Right atrium auricular region (tissue), 2 donors: ENCODE measurements at places on chromosomes 16 and 17. TPM values are rescaled to one million over a fixed set of nuclear protein-coding genes. Genes with fewer than 3 reads are reported as not detected.

DNA sequence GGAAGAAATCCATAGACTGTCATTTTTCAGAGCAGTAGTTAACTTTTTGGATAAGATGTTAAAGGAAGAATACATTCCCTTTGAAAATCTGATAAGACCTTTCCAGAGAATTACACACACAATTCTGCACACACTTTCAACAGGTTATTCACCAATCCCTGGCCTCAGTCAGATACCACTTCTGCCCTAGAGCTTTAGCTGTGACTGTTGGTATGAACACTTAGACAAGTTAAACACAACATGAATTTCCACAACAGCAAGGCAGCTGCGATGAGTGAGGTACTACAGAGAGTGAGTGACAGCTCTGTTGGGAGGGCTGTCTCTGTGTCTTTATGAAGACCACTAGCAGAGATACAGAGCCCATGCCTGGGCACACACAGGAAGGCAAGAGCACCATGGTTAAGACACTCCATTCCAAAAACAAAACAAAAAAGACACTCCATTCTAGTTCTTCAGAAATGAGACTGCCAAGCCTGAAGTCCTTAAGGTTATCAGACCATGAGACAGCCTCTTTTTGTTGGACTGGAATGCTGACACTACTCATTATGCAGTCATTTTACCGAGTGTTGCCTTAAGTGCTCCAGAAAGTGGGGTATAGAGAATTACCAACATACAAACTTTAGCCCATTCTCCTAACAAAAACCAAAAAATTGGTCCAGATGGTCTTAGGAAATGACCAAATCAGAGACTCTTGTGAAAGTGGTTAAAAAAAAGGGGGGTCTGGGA lies 42.4 kb downstream of the TOM1L2 start:
- DNase-seq: no peak

DNA sequence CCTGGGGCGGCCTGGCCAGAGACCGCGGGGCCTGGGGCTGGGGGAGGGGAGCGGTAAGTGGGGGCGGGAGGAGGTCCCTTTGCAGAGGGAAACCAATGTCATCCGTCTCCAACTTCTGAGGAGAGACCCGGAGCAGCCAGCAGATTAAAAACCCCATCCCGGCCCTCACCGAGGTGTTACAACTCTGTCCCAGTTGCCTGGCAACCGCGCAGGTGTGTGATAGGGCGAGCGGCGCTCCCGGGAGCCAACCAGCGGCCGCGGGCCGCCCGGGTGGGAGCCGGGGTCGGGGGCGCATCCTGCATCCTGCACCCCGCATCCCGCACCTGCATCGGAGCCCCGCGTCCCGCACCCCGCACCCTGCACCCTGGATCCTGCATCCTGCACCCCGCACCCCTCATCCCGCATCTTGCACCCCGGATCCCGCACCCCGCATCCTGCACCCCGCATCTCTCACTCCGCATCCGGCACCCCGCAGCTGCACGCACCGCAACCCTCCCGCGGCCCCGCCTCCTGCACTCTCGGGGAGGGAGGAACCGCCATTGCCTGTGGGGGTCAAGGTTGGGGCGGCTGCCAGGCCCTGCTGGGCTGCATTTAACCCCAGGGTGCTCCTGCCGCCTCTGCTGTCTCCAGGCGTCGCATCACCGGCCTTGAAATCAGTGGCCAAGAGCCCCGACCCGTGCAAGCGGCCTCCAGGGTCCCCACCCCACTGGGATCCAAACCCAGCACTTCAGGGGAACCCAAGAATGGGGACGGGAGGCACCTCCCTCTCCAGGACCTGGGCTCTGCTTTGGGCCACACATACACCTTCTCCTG lies 47.3 kb downstream of the RTN4RL1 start:
- DNase-seq: no peak

Gene CRHR1
- total RNA-seq: not detected

DNA sequence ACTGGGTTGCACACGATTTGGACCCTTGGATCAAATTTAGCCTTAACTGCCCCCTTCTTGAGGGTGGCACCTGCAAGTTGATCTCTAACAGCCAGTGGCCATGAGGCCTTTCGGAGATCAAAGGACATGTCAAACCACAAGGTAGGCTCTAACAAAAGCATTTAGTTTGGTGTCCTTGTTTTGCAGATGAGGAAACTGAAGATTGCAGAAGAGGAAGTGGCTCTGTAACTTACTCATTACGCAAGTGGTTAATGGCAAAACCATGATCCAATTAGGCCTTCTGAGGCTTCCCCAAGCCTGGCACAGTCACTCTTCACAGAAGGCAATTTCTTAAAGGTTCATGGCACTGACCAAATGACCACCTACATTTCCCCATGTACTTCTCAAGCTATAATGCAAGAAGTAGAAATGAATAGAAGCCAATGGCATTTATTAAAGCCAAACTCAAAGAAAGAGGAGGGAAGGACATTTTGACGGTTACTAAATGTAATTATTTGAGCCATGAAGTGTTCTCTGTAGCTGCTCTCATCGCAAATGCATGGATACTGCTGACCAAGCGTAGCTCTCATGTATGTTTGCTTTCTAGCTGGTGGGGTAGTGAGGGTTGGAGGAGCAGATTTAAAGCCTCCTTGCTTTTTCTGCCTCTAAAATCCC lies 32.8 kb upstream of the ABCC12 start:
- DNase-seq: no peak

- DNase-seq: no peak
Measured at GRCh38 chr17:66988069-66988798, 23.7 kb downstream of the CACNG4 start.

DNA sequence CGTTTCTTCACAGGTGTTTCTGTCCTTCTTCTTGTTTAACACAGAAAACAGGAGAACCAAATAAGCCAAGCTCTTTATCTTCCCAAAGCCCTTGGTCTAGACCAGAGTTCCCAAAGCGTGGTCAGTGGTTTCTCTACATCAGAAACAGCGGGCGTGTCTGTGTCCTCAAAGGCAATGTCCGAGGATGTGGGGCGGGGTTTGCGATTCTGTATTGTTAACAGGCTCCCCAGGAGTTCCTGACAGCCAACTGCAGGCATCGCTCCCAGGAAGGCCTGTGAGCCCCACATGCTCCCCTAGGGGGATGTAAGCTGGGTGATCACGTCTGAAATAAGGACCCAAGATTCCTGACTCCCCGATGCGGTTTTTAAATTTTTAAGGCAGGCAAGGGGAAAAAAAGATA lies 28.4 kb upstream of the SLC25A19 start:
- no peak for DNase-seq

GRCh38 chr16:49250689-49251088 lies 30.9 kb downstream of the CBLN1 start:
- no peak for DNase-seq

DNA sequence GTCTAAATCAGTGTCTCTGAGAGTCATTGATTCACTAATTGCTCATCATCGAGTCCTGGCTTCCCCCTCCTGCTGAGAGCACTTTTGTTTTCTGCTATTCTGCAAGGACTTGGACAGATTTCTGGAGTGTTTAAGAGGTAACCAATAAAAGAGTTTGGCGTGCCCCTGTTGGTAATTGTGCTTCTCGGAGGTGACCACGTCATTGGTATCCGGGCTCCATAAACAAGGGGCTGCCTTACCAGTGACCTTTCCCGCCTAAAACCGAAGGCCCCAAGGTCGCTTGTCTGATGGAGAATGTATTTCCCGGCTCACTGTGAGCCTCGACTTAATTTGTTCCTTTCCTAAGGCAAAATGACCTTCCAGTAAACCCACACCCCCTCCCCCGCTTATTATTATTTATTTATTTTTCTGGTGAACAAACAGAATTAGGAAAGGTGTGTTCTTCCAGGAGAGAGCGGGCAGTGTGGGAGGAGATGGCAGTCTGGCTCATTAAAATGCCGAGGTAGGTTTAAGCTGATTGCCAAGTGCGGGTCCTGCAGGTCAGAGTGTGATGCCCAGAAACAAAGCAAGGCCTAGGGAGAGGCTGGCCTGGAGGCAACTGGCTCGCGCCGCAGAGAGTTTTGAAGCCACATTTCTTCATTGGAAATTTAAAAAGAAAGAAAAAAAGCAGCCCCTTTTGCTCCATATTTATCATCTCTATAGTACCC lies 30.2 kb downstream of the MSI2 start:
- DNase-seq: no peak

- no peak for DNase-seq
Measured at GRCh38 chr16:3986235-3986544, 105.7 kb upstream of the CREBBP start.

Gene EEF2KMT
- total RNA-seq: 2.8 TPM

Gene SAMD14
- 0.78 TPM for total RNA-seq

DNA sequence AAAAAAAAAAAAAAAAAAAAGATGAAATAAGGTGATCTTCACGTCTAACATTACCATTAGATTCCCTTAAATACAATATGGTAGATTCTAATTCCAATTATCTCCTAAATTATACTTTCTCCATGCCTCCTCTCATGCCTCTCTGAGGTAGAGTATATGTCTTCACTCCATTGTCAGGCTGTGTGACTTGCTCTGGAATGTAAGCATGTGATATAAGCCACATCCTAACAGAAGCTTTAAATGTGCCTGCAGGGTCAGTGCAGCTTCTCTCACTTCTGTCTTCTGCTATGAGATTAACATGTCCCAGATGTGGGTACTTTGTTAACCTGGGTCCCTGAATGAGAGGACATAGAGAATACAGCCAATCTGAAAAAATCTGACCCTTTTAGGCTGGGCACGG lies 32.6 kb downstream of the MED13 start:
- DNase-seq: no peak

Gene TMEM231
- 4.7 TPM for total RNA-seq

DNA sequence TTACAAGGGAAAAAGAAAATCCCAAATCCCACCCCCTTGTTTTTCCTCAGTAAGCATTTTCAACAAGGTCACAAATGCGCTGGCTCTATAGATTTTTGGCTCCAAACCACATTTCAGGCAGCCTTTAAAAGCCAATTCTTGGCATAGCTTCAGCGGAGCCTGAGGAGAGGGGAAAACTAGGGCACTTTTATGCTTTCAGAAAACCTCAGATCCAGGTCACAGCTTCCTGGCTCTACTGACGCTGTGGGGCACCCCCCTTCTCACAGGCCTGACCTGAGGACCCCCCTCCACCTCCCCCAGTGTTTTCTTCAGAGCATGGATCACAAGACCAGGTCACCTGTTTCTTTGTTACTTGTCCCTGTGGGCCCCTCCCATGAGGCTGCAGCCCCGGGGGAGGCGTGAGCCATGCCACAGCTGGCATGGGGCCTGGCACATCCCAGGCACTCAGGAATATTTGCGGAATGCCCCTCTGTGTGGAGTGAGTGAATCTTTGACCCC lies 30.1 kb upstream of the MTSS2 start:
- no peak for DNase-seq

- no peak for DNase-seq
Measured at GRCh38 chr17:80455784-80456183, 20.6 kb downstream of the NPTX1 start.

DNA sequence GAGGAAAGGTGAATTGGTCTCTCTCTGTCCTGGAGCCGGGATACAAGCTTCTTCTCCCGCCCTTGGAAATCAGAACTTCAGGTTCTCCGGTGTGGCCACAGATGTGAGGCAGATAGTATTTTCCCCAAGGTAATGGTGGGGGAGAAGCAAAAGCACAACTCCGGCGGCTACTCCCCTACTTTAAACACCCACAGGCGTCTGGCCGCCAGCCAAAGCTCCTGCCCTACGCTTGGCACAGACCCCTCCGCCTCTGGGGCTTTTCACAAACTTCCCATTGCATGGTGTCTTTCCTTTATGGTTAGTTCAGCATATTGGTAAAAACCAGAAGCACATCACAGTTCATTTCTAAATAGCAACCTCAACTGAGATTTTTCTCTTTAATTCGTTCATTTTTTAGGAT lies 39.4 kb upstream of the B4GALNT2 start:
- DNase-seq: no peak

Gene AP2B1
- total RNA-seq: 80.1 TPM

Gene GNAO1
- 43.1 TPM for total RNA-seq

- DNase-seq: no peak
Measured at GRCh38 chr17:82113941-82114340, 15.9 kb upstream of the FASN start.

Gene ITGAD
- total RNA-seq: not detected

Gene HOXB1
- total RNA-seq: not detected

- no peak for DNase-seq
Measured at GRCh38 chr17:16158714-16159113, 56.6 kb downstream of the NCOR1 start.

- no peak for DNase-seq
Measured at GRCh38 chr17:47864791-47865216, 13.8 kb upstream of the SP6 start.

GRCh38 chr16:86929057-86929871 lies 350.9 kb downstream of the FOXL1 start:
- DNase-seq: peak; percentile 71

GRCh38 chr17:79051306-79051705 lies 23.3 kb upstream of the ENGASE start:
- no peak for DNase-seq
